HCT116 (cell line): ENCODE measurements at places on chromosomes 5 and 9. TPM values are rescaled to one million over a fixed set of nuclear protein-coding genes. Genes with fewer than 3 reads are reported as not detected.

The CCNJL gene
- 2.9 TPM for total RNA-seq

The SLC6A19 gene
- total RNA-seq, result not detected

The OR1N1 gene
- total RNA-seq, result not detected

DNA sequence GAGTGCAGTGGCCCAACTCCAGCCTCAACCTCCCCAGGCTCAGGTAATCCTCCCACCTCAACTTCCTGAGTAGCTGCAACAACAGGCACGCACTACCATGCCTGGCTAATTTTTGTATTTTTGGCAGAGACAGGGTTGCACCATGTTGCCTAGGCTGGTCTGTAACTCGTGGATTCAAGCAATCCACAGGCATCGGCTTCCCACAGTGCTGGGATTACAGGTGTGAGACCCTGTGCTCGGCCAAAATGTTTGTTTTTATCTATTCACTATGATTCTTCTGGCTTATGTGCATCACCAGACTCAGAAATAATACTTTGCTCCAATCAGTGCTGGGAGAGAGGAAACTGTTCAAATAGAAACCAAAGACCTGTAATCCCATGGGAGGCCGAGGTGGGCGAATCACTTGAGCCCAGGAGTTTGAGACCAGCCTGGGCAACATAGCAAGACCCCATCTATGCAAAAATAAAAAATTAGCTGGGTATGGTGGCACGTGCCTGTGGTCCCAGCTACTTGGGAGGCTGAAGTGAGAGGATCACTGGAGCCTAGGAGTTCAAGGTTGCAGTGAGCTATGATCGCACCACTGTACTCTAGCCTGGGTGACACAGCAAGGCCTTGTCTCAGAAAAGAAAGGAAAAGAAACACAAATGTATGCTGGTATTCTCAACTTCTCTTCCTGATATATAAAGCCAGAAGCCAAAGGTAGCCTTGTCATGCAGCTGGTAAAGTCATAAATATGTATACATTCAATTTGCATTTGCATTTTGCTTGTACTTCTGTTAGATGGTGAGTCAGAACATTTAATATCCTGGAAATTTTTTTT lies 4.5 kb downstream of the PIP5K1B start:
- no peak overlapping the region for H3K4me3 ChIP-seq
- H3K27ac ChIP-seq, result no peak overlapping the region
- H3K4me1 ChIP-seq, result no peaks in the 10 kb centered on the region
- peaks cover 49% of the 10 kb centered on the region for H3K27me3 ChIP-seq

- no peaks in the 10 kb centered on the region for H3K36me3 ChIP-seq
- H3K27me3 ChIP-seq, result peaks cover 28% of the 10 kb centered on the region
- H3K4me1 ChIP-seq, result no peaks in the 10 kb centered on the region
- H3K4me3 ChIP-seq, result no peak overlapping the region
Observed at GRCh38 chr5:66850354-66851075, 254.3 kb downstream of the MAST4 start.
